ENCODE measurements at places on chromosomes 7 and 10. TPM values are rescaled to one million over a fixed set of nuclear protein-coding genes. Genes with fewer than 3 reads are reported as not detected.

DNA sequence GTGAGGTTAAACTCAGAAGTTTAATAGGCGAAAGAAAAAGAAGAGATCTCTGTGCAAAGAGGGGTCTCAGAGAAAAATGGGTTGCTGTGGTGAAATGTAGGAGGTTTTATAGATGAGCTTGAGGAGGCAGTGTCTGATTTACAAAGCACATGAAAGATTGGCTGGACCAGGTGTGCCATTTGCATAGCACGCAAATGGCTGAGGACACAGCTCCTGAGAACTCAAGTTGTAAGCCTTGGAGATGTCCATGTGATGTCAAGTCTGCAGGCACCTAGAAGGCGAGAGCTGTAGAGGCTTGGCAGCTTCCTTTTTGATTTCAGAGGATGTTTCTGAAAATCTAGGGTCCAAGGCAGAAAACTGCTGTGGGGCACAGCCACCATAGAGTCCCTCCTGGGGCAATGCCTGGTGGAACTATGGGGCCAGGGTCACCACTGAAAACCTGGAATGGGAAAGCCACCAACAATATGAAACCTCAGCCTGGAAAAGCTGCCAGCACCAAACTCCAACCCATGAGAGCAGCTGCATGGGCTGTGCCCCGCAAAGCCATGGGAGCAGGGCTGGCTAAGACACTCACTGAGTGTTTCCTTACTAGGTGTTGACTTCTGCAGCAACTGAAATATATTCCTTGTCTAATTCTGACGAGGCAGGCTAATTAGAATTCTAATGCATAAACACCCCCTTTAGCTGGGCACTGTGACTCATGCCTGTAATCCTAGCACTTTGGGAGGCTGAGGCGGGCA lies 96.9 kb upstream of the TNS3 start:
- no peak for DNase-seq

DNA sequence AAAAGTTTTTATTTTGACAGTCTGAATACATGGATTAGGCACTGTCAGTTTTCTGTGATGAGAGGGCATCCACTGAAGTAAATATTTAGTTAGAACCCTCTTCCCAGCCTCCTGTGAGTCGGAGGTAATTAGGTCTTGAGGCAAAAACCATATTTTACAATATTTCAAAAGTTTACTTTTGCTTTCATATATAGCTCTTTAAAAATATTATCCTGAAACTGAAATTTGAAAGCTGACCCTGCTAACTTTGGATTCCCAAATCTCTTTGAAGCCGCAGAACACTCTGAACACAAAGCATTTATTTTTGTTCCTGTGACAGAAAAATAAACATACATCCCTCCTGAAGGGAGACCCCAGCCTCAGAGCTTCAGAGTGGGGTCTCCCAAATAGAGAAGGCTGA lies 317.4 kb downstream of the KIF20B start:
- DNase-seq = no peak

DNA sequence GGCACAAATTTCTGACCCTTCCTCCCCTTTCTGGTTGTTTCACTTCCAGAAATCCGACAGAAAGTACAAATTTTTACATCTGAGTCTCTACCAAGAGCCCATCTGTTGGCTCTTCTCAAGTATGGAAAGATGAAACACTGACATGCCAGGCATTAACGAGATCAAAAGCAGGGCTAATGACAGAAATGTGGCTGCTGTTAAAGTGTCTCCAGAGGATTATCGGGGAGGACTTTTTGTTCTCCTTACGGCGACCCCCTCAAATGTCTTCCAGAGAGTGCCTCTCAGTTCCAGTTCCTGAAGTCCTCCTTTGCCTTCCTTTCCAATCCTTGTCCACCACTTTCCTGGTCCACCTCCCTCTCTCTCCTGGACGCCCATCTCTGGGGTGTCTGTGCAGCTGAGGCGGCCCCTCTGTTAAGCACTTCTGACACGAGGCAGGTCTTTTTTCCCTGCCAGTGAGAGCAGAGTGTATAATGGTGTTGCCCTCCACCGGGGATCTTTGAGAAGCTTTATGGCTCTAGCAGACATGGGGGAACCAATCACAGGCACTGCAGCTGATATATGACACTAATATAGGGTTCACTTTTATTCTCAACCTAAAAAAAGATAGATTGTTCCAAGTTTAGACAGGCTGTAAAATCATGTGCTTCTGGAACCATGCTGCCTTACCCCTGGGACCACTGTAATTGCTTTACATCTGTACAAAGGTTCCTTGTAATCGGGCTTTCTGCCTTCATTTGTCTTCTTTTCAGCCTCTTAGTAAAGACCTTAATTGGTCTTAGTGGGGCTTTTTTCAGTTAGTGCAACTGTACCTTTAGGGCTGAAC lies 757.1 kb downstream of the AUTS2 start:
- DNase-seq = no peak

DNA sequence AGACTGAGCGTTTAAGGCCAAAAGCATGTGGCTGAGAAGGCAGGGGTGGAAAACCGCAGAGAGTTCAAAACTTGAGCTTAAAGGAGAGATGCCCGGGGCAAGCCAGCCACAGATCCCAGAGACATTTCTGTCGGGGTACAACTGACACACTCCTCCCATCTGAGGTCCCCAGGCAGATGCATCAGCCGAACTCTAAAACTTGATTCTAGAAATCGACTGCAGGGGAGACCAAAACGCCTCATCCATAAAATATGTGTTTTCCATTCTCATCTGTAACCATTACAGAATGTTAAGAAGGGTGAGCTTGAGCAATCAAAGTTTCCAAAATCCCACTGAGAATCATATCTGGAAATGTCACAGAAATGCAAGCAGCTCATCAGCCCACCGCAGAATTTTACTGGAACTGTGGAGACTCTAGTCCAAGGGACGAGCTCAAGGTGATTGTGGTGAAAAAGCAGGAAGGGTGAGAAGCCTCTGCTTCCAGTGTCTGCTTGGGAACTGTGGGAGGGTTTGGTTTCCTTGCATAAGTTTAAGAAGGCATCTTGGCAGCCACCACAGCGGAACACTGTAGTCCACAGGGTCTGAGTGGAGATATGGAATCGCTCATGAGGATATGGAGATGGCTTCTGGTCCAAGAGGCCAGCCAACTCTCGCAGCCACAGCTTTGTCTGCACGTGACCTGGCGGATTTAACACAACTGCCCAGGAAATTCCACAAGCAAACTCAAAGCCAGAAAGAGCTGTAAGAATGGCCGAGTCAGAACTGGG lies 249.2 kb downstream of the SFMBT2 start:
- DNase-seq = peak; percentile 64

GRCh38 chr7:372932-373791 lies 83.2 kb downstream of the FOXL3 start:
- peak; percentile 86 for DNase-seq

GRCh38 chr7:94003446-94004023 lies 620 bp downstream of the BET1 start:
- peak; percentile 63 for DNase-seq

DNA sequence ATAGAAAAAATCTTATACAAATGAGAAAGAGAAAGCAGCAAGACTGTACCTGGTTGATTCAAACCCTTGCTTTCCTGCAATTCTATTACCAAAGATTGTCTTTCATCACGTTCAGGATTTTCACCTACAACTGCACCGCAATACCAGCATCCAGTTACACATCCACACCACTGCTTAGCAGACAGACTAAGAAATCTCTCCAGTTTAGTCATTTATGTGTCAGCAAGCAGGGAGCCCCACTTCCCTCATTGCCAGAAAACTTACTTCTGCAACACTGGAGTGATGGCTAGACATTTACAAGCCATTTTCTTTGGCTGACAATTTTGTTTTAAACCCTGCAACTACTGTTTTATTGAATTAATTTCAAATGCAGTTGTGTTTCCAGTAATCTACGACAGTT lies 359.6 kb upstream of the MEOX2 start:
- DNase-seq = no peak

- DNase-seq = no peak
These were observed 826 bp downstream of the PODXL start for GRCh38 chr7:131555552-131556052.

GRCh38 chr7:30430777-30431176 lies 47.8 kb downstream of the NOD1 start:
- peak; percentile 22 for DNase-seq

DNA sequence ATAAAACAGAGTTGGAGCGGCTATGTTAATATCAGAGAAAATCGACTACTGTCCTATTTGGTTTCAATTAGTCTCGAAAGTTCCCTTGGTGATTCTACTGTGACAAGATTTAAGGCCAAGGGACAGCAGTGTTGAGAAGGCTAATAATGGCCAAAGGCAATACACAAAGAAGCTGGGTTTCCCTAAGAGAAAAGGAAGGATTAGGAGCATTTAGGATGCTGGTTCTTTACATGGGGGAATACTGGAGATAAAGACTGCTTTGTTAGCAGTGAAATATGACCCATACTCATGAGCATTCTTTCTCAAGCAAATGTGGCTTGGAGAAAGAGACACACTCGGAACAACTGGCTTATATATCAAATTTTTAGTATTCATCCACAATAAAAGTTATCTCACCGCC lies 32.2 kb downstream of the IQUB start:
- DNase-seq = no peak

DNA sequence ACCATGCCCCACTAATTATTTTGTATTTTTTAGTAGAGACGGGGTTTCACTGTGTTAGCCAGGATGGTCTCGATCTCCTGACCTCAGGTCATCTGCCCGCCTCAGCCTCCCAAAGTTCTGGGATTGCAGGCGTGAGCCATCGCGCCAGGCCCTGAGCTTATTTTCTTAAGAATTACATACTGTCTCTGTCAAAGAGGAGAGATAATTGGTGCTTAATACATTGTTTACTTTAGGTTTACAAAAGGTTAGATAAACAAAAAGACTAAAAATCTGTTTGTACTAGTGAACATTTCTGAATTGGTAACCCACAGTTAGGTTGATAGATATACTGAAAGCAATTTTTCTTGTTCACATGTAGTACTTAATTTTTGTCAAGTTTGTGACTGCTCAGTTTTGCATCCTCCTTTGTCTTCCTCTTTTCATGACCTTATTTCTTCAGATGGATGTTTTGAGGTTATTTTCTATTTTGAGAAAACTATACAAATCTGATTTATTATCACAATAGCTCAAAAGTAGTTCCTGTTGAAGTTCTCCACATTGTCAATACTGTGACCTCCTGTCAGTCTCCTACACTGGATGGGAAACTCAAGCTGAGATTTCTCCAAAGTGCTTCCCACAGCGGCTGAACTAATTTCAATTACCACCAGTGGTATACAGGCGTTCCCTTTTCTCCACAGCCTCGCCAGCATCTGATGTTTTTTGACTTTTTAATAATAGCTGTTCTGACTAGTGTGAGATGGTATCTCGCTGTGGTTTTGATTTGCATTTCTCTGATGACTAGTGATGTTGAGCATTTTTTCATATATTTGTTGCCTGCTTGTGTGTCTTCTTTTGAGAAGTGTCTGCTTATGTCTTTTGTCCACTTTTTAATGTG lies 22.5 kb downstream of the HHEX start:
- no peak for DNase-seq

VSTM4 gene
- total RNA-seq = 3.8 TPM

GHRHR gene
- not detected for total RNA-seq

PON1 gene
- not detected for total RNA-seq

UTF1 gene
- total RNA-seq = not detected

AKR1C1 gene
- 17.4 TPM for total RNA-seq

OR2A5 gene
- not detected for total RNA-seq
